ENCODE measurements at places on chromosomes 11 and 22.

- DNase-seq, result no peak
These were observed 110.2 kb downstream of the RBFOX2 start for GRCh38 chr22:35918456-35918855.

- DNase-seq, result no peak
These were observed 3.3 kb upstream of the JAML start for GRCh38 chr11:118227865-118228785.

DNA sequence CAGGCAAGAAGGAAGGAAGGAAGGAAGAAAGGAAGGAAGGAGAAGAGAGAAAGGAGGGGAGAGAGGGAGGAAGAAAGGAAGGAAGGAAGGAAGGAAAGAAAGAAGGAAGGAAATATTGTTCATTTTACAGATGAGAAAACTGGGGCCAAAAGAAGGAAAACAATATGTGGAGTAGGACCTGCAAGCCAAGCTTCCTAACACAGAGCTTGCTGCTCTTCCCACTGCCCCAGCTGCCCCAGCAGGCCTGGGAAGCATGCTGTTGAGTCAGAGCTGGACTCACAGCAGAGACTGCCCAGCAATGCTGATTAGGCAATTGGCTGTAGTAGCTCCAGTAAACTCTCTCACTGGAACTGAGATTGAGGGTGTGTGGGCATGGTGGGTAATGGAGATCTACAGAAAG, 42.6 kb upstream of the SMCO4 start:
- no peak for DNase-seq

DNA sequence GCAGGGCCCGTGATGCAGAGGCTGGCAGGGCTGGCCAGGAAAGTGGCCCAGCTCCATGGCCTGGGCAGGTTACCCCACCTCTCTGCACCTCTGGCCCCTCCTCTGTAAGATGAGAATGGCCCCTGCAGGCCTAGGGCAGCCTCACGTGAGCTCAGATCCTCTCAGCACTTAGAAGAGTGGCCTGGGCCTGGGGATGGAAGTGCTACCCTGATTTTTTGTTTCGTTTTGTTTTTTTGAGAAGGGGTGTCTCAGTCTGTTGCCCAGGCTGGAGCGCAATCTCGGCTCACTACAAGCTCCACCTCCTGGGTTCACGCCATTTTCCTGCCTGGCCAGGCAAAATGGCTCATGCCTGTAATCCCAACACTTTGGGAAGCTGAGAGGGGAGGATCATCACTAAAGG, 982 bp downstream of the APOBEC3H start:
- DNase-seq, result no peak

GRCh38 chr11:2795491-2795991, 90.0 kb downstream of the CDKN1C start:
- DNase-seq, result no peak

- no peak for DNase-seq
These were observed 24.7 kb upstream of the SLC22A12 start for GRCh38 chr11:64566042-64566914.
